GM23248 (cell line): ENCODE measurements at places on chromosomes 16 and 17.

DNA sequence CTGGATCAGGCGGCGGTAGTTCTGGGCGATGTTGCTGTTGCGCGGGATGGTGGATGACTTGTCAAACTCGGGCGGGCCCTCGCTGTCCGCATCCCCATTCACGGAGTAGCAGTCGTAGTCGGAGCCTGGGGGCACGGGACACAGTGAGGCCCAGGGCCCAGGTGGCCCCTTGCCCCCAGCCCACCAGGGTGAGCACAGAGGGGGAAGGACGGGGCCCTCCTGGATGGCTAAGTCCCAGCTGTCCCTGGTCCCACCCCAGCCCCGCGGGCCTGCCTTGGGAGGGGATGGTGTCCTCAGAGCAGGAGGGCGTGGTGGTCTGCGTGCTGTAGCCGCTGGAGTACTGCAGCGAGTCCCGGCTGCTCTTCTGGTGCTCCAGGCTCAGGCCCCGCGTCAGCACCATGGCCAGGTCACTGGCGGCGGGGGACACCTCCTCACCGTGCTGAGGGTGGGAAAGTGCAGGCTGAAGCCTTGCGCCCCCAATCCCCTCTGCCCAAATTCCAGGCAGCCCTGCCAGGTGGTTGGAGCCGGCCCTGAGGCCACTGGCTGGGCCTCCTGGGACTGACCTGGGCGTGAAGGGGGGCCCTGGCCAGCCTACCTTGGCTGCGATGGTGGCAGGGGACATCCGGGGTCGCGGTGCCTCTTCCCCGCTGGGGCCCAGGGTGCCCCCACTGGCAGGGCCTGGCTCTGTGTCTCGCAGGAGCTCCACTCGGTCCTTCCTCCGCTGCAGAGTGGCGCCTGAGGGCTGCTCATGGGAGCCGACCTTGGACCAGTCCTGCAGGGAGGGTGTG lies 18.2 kb downstream of the IL34 start:
- no peak for DNase-seq

- no peak for DNase-seq
These were observed 19.7 kb downstream of the LUC7L3 start for GRCh38 chr17:50739098-50739497.

DNA sequence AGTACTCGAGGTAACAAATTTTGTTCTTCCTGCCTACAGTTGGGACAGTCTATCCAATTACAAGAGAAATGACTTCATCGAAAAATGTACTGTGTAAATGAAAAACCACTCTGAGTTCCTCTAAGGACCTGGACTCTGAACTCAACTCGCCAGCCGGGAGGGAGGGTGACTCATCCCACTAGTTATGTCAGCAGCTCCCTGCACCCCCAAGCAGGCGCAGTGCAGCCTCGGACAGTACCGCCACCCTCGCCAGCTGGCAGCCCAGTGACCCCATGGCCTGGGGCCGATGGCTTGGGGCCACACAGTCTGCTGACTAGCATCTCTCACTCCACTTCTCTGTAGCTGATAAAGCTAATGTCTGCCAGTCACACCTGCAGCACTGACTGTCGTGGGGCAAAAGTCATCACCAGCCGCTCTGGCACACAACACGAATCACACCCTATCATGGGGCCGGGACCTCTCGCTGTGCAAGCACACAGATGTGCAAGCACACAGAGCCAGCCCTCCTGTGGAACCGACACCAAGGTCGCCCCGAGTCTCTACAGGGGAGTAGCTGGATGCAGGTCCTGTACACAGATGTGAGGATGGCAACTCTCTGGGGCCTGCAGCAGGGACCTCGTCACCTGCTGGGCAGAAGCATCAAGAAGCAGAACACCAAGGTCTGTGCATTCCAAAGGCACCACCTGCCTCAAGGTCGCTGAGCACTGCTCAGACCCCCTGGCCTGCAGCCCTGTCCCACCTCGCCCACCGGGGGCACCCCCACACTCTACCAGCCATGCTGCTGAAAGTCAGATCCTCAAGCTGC lies 5.7 kb downstream of the CSNK1D start:
- DNase-seq: peak; percentile 98

GRCh38 chr16:78137782-78138616 lies 38.5 kb downstream of the WWOX start:
- DNase-seq: no peak

DNA sequence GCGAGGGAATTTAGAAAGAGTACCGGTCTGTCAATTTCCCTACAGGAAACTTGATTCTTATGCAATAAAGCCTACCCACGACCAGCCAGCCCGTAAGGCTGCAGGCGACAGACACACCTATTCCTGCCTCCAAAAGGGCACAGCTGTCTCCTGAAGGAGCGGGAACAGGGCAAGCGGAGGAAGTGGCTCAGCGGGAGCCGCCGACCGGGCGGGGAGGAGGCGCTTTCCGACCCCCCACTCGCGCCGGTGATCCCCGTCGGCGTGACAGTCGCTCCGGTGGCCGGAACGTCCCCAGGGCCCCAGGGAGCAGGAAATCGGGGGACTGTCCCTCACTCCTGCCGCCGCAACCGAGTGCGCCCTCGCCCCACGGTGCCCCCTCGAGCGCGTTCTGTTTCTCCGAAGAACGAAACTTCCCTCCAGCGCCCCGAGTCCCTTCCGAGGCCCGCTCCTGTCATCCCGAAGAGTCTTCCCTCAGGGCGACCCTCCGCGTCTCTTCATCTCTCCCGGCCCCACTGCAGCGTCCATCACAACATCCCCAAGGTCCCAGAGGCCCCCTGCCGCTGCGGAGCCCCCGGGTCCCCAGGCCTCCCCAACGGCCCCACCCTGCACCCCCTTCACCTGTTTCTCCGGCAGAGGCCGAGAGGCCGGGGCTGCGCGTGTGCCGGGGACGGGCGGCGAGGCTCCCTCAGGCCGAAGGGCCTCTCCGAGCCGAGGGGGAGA lies 421 bp downstream of the STAT3 start:
- peak; percentile 59 for DNase-seq

DNA sequence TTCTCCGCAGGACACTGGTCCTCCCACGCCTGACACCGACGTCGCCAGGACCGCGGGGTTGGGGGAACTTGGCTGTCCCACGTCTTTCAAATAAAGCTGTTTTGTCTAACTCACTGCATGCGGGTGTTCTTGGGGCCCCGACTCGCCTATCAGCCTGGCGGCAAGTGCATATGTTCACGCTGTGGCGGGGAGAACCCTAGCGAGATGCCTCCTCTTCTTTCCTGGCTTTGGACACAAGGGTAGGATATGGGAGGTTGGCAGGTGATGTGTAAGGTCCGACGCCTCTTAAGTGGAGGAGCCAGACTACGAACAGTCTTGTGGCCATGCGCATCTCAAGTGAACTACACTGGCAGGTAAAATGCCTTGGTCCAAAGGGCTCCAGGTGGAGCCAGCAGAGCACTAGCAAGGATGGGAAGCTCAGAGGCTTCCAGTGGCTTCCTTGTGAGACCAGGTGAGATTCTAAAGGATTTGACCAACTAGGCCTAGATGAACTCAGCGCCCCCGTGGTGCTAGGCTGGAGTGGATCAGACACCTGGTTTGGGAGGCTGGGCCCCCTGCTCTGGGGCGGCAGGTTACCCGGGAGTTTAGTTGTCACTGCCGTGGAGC lies 873 bp upstream of the RPS2 start:
- peak; percentile 42 for DNase-seq

DNA sequence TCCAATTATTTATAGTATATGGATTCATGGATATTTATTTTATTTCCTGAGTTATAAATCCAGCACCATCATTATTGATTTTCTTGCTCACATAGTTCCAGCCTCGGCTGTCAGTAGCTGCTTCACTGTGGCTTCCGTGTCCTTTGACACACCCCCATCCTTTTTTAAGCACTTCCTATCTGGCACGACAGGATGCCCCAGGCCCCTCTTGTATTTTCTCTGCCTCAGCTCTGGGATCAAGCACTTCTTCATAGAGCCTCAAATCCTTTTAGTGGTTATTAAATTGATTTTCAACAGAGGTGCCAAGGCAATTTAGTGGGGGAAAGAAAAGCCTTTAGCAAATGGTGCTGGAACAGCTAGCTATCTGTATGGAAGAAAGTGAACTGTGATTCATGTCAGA lies 59.8 kb downstream of the GAN start:
- DNase-seq: no peak

GRCh38 chr16:88782454-88783390 lies 2.3 kb downstream of the PIEZO1 start:
- DNase-seq: peak; percentile 96

DNA sequence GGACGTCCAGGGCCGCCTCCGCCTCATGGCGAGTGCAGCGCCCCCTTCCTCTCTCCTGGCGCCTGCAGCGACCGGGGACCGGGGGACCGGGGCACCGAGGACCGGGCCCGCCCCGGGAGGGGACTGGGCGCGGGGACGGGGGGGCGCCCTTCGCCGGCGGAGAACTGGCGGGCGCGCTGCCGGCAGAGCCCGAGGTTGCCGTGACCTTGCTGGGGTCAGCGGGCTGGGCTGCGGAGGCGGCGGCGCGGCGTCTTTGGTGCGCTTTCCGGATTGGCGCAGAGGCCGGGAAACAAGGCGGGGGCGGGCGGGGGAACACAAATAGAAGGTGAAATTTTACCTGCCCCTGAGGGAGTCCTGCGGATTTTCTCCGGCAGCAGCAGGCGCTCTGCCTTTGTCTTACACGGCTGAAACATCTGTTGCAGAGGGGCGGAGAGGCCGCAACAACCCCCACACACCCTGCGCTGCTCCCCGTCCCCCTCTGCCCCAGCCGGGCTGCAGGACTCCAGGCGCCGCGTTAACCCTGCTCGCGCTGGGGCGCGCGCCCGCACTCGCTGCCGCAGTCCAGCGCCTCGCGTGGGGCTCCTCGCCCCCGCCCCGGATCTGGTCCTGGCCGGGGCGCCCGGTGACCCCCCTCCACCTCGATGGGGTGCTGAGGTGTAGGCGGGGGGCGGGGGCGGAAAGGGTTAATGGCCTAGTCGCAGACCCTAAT lies 53.5 kb downstream of the SREBF1 start:
- DNase-seq: peak; percentile 64

GRCh38 chr17:37770631-37771518 lies 26.0 kb upstream of the HNF1B start:
- DNase-seq: peak; percentile 75

GRCh38 chr17:45825792-45826191 lies 18.9 kb upstream of the SPPL2C start:
- DNase-seq: no peak

DNA sequence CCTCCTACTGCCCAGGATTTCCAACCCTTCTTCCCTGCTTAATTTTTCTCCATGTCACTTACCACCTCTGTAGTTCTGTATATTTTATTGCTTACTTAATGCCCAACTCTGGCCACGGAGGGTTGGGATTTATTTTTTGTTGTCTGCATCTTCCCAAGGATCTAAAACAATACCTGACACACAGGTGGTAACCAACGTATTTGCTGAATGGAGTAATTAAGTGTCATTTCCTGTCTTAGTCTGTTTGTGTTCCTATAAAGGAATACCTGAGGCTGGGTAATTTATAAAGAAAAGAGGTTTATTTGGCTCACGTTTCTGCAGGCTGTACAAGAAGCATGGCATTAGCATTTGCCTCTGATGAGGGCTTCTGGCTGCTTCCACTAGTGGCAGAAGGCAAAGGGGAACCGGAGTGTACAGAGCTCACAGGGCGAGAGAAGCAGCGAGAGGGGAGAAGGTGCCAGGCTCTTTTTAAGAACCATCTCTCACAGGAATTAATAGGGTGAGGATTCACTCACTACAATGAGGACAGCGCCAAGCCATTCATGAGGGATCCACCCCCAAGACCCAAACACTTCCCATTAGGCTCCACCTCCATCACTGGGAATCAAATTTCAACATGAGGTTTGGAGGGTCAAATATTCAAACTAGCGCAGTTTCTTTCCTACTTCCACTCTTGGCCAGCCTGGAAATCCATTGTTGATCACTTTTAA lies 44.8 kb downstream of the ERN1 start:
- DNase-seq: no peak

DNA sequence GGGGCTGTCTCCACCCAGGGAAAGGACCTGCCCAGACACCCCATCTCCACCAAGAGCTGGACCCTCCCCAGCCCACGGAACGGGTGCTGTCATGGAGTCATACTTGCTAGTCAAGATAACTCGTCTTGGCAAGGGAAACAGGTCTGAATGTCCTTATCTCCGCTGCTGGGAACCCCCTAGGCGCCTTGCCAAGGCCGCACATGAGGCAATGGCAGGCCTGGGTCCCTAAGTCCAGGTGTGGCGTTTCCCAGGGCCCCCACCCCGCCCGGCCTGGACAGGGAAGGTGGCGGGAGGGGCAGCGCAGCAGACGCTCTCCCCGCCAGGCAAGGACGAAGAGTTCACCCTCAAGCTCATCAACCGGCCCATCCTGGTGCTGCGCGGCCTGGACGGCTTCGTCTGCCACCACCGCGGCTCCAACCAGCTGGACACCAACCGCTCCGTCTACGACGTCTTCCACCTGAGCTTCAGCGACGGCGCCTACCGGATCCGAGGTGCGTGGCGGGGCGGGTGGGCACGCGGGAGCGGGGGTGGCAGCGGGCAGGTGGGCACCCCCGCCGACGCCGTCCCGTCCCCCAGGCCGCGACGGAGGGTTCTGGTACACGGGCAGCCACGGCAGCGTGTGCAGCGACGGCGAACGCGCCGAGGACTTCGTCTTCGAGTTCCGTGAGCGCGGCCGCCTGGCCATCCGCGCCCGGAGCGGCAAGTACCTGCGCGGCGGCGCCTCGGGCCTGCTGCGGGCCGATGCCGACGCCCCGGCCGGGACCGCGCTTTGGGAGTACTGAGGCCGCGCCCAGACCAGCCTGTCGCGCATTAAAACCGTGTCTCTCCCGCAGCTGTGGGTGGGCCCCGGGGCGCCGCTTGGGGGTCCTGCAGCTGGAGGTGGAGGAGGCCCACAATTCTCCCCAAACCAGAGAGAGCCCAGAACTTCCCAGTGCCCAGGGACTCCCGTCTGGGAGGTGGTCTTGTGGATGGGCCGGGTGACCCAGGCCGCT lies 8.4 kb downstream of the FSCN2 start:
- DNase-seq: peak; percentile 47

DNA sequence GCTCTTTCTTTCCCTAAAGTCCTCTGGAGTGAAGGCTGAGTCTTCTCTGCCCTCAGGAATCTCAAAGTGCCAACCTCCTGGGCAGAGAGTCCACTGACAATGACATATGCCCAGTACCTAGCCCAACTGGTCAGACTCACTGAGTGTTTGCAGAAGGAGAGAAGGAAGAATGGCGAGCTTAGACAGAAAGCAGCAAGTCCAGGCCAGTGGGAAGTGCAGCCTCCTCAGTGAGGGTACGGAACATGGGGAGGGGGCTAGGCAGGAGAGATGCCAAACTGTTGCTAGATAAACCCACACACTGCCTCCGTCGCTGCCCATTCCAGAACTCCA lies 678 bp downstream of the EXOC7 start:
- peak; percentile 32 for DNase-seq

- DNase-seq: no peak
These were observed 3.0 kb downstream of the THOC6 start for GRCh38 chr16:3026609-3027488.

DNA sequence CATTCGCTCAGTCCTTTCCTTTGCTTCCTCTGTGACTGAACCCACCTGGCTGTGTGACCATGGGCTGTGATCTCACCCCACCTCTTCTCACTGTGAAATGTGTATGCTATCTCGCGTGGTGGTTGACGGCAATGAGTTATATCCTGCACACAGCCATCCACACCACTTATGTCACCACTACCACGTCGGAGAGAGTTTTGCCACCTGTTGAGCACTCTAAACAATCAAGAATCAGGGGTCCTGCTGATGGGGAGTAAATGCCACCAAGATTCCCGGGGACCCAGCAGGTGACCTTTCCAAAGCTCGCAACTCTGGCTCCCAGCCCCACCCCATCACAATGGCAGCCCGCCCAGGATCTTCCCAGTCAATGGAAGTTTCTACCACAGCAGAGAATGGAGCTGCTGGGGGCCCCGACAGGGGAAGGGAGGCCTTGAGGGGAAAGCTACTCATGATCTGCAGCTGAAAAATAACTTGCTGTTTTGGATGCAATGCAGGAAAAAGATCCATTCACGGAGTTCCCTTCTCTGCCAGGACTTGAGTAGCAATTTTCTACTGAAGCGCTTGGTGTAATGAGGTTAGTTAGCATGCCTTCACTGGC lies 26.2 kb upstream of the RCVRN start:
- DNase-seq: no peak
